ENCODE measurements at places on chromosomes 16 and 17. TPM values are rescaled to one million over a fixed set of nuclear protein-coding genes. Genes with fewer than 3 reads are reported as not detected.

The C17orf107 gene
- total RNA-seq = 0.92 TPM

The ACAP1 gene
- not detected for total RNA-seq

The IL17C gene
- not detected for total RNA-seq

The HLF gene
- 0.13 TPM for total RNA-seq

The ARHGAP27 gene
- total RNA-seq = 13.9 TPM

The ICAM2 gene
- total RNA-seq = 668 TPM

The ADAD2 gene
- total RNA-seq = not detected

The KRTAP4-9 gene
- total RNA-seq = not detected

The CASKIN2 gene
- 9.2 TPM for total RNA-seq

The TSC2 gene
- total RNA-seq = 35.1 TPM

The NACA2 gene
- not detected for total RNA-seq

The BRIP1 gene
- 7.1 TPM for total RNA-seq

The GPRC5B gene
- total RNA-seq = 58.7 TPM

The AGRP gene
- not detected for total RNA-seq

The IRX3 gene
- total RNA-seq = 0.07 TPM

The SERPINF2 gene
- not detected for total RNA-seq

The CASKIN1 gene
- total RNA-seq = 0.04 TPM

The SPSB3 gene
- 44.8 TPM for total RNA-seq

The GAS2L2 gene
- total RNA-seq = not detected

The KCNJ18 gene
- total RNA-seq = not detected

The TBC1D26 gene
- total RNA-seq = not detected

The UNC13D gene
- 7.6 TPM for total RNA-seq

The FAM117A gene
- total RNA-seq = 6.9 TPM

The TPSG1 gene
- total RNA-seq = not detected

The MARVELD3 gene
- total RNA-seq = not detected

The CSH1 gene
- total RNA-seq = not detected

The KCNH4 gene
- not detected for total RNA-seq

All from pulmonary artery endothelial cell (primary cell).